ENCODE measurements at places on chromosomes 6 and 20.

DNA sequence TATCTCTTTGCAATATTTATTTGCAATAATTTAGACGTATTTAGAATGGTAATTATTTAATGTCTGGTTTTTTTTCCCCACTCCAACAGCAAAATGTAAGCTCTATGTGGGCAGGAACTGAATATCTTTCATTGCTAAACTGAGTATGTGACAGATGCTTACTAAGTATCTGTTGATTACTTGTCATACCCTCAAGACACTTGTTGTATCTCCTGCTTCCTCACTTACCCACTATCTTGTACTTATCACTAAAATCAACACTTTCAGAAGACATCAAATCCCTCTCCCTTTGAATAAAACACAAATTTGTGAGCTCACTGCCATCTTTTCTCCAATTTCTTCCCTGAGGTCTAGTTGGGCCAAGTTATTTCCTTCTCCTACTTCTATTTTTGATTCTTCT, 30.3 kb downstream of the PPIL4 start:
- DNase-seq: no peak

- no peak for DNase-seq
These were observed 33.0 kb downstream of the TRERF1 start for GRCh38 chr6:42418724-42419123.

DNA sequence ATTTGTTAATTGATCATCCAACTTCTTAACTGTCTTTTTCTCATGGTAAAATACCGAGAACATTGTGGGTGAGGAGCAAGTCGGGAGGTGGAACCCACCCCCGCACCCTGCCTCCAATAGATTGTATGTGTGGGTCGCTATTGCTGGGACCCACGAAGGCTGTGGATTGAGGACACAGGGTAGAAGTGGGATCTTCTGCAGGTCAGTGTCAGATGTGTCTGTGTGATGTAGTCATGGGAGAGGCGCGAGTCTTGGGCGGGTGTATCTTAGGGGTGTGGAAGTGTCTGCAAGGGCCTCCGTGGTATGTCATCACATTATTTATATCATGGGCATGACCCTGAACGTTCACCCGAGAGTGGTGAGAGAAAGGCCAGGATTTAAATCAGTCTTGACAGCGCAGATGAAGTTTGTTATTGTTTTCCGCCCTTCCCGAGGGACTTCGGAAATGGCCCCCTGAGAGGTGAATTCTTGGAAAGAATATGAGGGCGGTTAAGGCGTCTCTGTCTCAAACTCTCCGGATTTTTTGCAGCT, 472 bp upstream of the PAQR8 start:
- DNase-seq: peak; percentile 21

DNA sequence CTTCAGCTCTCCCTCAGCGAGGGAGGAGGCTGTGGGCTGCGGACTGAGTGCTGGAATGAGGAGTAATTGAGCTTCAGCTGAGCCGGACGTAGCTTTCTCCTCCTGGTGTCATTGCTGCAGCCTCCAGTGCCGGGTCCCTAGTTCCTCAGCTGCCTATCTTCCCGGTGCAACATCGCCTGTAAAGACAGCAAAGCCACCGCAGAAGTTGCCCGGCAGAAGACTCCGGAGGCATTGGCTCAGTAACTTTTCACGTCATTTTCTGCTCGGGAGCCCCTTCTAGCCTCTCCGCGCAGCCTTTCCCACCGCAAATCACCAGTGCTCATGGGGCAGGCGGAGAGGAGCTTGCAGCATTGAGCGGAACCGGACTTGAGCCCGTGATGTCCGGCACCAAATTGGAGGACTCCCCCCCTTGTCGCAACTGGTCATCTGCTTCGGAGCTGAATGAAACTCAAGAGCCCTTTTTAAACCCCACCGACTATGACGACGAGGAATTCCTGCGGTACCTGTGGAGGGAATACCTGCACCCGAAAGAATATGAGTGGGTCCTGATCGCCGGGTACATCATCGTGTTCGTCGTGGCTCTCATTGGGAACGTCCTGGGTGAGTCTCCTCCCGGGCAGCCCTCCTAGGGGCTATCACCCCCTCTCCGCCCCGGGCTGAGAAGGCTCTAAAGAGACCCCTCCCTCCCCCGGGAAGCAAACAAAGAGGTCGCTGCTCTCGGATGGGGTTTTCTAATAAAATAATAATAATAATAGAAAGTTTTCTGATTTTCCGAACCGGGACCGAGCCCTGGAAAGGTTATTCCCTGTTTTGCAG, at the start of gene HCRTR2:
TSS of gene HCRTR2 (plus strand) at position 305 of the 816 bp plus-strand sequence. CDS start at position 378, 73 bp downstream.
- no peak for DNase-seq

All from WERI-Rb-1 (cell line).